ENCODE measurements at places on chromosomes 1 and 21. TPM values are rescaled to one million over a fixed set of nuclear protein-coding genes. Genes with fewer than 3 reads are reported as not detected.

DNA sequence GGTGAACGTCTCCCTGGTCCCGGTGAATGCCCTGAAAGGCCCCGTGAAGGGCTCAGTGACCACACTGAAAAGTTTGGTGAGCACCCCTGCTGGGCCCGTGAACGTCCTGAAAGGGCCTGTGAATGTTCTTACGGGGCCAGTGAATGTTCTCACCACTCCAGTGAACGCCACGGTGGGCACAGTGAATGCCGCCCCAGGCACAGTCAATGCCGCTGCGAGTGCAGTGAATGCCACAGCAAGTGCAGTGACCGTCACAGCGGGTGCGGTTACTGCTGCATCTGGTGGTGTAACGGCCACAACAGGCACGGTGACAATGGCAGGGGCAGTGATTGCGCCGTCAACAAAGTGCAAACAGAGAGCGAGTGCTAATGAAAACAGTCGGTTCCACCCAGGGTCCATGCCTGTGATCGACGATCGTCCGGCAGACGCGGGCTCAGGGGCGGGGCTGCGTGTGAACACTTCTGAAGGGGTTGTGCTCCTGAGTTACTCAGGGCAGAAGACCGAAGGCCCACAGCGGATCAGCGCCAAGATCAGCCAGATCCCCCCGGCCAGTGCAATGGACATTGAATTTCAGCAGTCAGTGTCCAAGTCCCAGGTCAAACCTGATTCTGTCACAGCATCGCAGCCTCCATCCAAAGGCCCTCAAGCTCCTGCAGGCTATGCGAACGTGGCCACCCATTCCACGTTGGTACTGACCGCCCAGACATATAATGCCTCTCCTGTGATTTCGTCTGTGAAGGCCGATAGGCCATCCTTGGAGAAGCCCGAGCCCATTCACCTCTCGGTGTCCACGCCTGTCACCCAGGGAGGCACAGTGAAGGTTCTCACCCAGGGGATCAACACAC lies 41.5 kb downstream of the ZBTB17 start:
- DNase-seq, result no peak

Gene FMO2
- 1.4 TPM for polyA plus RNA-seq

GRCh38 chr1:8941906-8942305 lies 3.8 kb upstream of the CA6 start:
- no peak for DNase-seq

Gene RHBDL2
- 0.07 TPM for polyA plus RNA-seq

DNA sequence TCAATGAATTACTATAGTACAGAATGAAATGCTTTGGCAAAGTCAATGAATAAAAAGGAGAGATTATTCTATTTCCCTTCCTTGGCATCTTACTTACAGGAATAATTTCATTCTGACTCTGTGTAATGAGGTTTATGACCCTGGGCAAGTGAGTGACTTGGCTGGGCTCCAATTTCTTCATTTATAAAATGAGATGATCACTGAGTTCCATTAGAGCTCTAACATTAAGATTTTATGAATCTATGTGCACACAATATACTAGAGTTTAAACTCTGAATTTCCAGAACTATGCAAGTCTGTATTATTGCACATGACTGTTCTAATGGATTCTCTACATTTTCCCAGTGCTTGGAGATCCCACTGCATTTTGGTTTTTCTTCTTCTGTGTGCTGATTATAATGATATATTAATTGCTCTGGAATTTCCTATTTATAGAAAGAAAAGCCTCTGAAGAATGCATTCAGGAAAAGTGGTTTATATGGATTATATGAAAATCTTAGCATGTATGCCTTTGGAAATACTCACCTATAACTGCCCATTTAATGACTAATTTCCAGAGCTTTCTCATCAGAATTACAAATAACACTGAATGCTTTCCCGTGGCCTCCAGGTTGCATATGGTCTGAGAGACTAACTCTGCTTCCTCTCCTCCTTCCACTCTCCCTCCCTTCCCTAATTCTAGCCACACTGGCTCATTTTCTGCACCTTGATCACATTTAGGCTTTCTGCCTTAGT lies 97.4 kb upstream of the CHRM3 start:
- DNase-seq, result no peak

DNA sequence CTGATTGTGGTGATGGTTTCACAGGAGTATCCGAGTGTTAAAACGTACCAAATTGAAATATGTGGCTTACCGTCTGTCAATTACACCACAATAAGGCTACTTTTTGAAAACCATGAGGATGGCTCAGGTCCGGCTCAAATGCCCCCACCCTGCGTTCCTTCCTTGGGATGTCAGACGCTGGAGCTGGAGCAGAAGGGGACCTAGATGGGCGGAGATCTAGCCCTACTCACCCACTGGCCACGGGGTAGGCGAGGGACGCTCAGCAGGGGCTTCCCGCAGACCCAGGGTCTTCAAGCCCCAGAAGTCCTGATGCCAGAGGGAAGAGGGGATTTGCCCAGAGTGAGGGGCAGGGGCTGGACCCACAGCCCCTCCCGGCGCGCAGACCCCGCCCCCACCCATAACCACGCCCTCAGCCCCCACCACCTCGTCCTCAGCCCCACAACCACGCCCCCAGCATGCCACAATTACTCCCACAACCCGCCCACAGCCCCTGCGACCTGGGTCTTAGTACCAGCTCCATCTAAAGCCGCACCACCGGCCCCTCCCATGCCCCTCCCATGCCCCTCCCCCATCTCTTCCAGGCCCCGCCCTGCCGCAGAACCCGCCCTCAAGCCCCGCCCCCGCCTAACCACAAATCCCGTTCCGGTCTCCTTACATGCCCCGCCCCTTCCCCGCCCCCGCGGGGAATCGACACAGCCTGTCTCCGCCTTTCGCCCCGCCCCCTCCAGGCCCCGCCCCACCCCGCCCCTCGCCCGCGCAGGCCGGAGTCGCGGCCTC lies at the start of gene LRRC3:
Gene LRRC3 (plus strand): TSS at position 764 of the 777 bp plus-strand sequence. CDS start 1,135 bp downstream, outside the sequence.
- peak; percentile 92 for DNase-seq

GRCh38 chr1:116330846-116331245 lies 42.2 kb upstream of the ATP1A1 start:
- DNase-seq, result no peak

Gene CATSPERE
- polyA plus RNA-seq, result 0.50 TPM

GRCh38 chr1:231036416-231036815 lies 3.6 kb downstream of the FAM89A start:
- no peak for DNase-seq

- no peak for DNase-seq
Measured at GRCh38 chr1:220011620-220012019, 34.7 kb downstream of the EPRS1 start.

GRCh38 chr1:214550013-214550856 lies 1.2 kb downstream of the PTPN14 start:
- DNase-seq, result no peak

Gene PRR9
- polyA plus RNA-seq, result not detected

Gene KRTAP19-3
- polyA plus RNA-seq, result not detected

DNA sequence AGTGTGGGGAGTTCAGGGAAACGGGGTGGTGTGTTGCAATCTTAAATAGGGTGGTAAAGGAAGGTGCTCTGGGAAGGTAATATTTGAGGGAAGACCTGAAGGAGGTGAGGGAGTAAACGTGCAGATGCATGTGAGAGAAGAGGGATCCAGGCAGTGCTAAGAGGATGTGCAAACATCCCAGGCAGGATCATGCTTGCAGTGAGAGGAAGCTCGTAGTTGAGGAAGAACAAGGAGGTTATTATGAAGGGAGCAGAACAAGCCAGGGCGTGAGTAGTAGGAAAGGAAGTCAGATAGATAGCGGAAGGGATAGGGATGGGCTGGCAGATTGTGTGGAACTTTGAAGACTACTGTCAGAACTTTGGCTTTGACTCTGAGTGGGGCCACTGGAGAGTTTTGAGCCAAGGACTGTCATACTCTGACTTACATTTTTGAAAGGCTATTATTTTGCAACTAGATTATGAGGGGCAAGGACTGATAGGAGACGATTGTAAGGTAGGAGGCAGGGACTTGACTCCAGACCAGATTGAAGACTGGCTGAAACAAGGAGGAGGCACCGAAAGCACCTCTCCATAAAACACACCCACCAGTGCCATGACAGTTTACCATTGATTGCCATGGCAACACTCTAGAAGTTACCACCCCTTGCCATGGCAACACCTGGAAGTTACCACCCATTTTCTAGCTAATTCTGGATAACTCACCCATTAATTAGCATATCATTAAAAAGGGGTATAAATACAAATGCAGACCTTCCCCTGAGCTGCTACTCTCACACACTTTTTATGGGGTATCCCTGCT lies 67.0 kb downstream of the XCL2 start:
- no peak for DNase-seq

Gene LAMC1
- 4.9 TPM for polyA plus RNA-seq

Gene MX2
- polyA plus RNA-seq, result 20.0 TPM

GRCh38 chr1:38117444-38117887 lies 70.9 kb upstream of the POU3F1 start:
- no peak for DNase-seq

Gene PGBD5
- 0.49 TPM for polyA plus RNA-seq

- peak; percentile 47 for DNase-seq
Measured at GRCh38 chr1:125087691-125088090, 3902.9 kb downstream of the SRGAP2C start.

GRCh38 chr21:14877581-14878228 lies 187.1 kb downstream of the NRIP1 start:
- no peak for DNase-seq

GRCh38 chr1:37186246-37186756 lies 152.0 kb upstream of the GRIK3 start:
- no peak for DNase-seq

Gene KLHL12
- 14.8 TPM for polyA plus RNA-seq

DNA sequence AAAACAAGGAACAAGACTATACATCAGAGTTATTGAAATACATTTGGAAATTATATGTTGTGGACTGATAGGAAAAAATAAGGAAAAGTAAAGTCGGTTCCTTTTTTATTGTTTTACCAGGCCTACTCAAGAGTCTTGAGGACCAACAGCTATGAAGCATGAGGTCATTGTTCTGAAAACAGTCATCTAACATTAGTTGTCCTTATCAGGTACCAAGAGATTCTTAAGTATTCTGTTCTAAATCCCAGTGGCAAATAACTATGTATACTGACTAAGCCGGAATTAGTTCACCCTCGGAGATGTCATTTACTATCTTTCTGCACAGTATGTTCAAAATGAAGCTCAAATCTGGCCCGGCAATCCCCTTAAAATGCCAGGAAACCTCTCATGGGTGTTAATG lies 585 bp downstream of the ADGRL4 start:
- no peak for DNase-seq

Gene PERM1
- polyA plus RNA-seq, result 0.80 TPM

Gene TMPRSS15
- polyA plus RNA-seq, result not detected

Gene GFI1
- polyA plus RNA-seq, result 3.0 TPM

- peak; percentile 86 for DNase-seq
Measured at GRCh38 chr1:28329395-28330153, 734 bp downstream of the MED18 start.

GRCh38 chr1:9603307-9603706 lies 14.6 kb downstream of the TMEM201 start:
- no peak for DNase-seq

DNA sequence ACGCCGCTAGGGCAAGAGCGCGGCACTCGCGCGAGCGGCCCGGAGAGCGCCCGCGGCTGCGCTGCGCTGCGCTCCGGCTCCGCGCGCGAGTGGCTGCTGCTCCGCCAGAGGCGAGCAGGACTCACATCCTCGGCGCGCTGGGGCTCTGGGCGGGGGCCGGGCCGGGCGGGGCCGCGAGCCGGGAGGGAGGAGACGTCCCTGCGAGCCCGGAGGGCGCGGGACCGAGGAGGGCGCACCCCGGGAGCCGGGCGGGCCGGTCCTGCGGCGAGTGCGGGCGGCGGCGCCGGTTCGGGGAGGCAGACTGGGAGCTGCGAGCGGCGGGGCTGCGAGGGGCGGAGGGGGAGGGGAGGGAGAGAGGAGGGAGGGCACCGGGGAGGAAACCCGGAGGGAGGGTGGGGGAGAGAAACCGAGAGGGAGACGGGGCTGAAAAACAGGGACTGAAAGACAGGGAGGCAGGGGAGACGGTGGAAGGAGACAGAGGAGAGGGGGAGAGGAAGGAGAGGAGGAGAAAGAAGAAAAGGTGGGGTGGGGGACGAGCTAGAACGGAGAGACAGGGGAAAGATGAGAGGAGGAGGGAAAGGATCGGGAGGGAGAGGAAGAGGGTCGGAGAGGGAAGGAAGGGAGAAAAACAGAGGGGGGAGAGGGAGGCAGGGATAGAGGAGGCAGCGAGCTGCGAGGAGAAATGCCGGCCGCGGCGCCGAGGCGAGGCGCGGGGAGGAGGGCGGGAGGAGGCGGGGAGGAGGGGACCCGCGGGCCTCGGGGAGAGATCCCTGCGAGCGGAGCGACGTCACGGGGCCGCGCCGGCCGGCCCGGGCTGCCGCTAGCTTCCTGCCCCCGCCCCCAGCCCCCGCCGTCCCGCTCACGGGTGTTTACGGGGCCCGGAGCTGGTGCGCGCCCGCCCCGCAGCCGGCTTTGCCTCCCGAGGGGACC lies at the start of gene CAMK2N1:
Gene CAMK2N1 (minus strand): TSS at position 684 of the 930 bp plus-strand sequence. CDS start 831 bp downstream, outside the sequence.
- DNase-seq, result peak; percentile 87

Gene HRNR
- polyA plus RNA-seq, result under 0.01 TPM

Gene ADAMTS4
- polyA plus RNA-seq, result 0.91 TPM

DNA sequence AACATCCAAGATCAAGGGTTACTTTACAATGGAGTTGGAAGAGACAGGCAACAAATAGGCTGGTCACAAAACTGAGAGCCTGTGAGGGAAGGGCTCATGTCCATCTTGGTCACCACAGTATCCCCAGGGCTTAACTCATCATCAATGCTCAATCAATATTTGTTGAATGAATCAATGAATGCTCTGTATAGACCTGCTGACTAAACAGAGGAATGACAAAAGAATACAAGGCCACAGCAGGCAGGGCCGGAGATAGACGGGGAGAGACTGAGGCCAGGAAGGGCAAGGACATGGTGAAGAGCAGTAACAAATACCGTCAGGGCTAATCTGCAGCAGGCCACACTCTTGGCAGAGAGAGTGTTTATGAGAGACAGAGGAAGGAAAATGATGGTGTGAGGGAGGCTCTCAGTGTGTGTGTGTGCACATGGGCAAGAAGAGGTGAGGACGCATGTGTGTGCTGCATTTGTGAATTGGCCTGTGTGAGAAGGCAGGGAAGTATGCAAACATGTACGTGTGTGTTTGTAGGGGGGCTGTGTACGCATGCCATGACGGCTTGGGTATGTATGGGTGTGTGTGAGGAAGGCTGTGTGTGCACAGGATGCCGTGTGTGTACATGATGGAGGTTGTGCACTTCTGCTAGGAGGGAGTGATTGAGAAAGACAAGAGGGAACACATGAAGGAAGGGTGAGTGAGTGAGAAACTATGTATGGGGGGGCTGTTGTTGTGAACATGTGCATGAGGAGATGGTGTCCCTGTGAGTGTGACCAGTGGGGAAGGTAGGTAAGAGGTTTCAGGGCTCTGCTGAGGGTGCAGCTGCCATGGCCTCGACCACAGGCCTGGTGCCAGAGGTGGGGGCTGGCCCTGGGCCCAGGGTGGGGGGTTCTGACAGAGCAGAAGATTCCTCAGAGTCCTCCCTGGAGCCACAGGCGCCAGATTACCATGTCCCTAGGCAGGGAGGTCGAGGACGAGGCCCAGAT lies 15.4 kb downstream of the AHDC1 start:
- no peak for DNase-seq

- no peak for DNase-seq
Measured at GRCh38 chr1:177953549-177953948, 16.3 kb downstream of the SEC16B start.

- no peak for DNase-seq
Measured at GRCh38 chr21:15875286-15875685, 145.5 kb downstream of the USP25 start.

Gene SOAT1
- polyA plus RNA-seq, result 5.6 TPM

- DNase-seq, result no peak
Measured at GRCh38 chr1:148362216-148362611, 120.9 kb downstream of the PPIAL4G start.

- no peak for DNase-seq
Measured at GRCh38 chr1:24978383-24979032, 48.4 kb upstream of the RUNX3 start.

Gene LZIC
- polyA plus RNA-seq, result 9.9 TPM
